ENCODE measurements at places on chromosomes 13 and 19.

DNA sequence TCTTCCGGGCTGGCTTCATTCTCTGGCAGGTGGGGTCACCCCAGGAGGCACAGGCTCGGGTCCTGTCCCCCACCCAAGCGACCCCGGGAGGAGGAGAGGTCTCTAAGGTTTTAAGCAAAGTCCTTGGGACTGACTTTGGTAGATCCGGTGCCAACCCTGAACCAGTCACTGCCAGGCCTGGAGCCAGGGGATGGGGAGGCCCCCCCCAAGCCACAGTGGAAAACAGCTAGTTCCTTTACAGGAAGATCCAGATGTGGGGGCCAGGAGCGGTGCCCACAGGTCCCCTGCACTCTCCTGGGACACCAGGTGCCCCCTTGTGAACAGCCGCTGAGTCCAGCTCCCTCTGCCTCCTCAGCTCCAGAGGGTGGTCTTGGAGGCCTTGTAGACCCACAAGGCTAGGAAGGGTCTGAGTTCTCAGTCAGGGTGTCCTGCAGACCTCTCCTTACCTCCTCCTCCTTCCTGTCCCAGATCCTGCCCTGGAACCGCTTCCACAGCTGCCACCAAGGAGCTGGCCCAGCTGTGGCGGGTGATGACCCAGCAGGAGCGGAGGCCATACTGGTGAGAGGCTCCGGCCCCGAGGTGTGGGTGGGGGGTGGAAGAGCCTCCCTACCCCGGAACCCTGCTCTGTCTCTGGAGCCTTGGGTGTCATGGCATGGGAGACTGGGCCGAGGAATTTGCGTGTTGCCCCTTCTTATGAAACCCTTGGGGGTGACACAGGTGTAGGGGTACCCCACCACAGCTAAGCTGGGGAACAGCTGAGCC is 6.0 kb downstream of the SIX5 start:
- DNase-seq = no peak

GRCh38 chr13:41562083-41562482 is 104.7 kb downstream of the RGCC start:
- DNase-seq = no peak

- DNase-seq = no peak
Observed at GRCh38 chr19:1035998-1036621, 3.8 kb upstream of the ABCA7 start.

- peak; percentile 42 for DNase-seq
Observed at GRCh38 chr13:32881074-32881776, 135.0 kb upstream of the KL start.

DNA sequence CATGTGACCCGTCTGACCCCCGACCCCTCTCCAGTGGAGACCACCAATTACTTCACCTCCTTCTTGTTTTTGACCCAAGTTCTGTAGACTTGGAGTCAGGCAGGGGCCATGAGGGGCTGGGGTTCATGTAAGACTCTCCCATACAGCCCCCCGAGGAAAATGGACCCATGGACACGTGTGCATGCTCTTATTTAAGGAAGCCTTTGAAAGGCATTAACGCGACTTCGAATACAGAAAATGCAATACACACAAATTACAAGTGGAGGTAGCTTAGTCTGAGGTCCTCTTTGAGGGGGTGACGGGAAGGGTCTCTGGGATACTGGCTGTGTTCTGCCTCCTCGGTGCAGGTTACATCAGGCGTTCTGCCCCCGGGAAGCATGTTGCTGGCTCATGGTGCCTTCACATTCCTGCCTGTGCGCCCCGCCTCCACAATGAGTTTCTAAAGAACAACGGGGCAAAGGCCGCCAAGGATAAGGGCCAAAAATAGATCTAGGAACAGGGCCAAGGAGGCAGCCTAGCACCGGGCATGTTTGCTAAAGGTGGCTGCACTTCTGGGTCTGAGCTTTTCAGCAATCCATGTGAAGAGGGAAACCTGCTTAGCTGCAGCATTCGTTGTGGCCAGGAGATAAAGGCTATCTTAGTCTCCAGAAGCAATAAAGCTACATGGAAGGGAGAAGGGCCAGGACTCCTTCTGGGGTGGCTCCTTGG is 54.5 kb downstream of the RAB20 start:
- DNase-seq = no peak

- no peak for DNase-seq
Observed at GRCh38 chr13:90838317-90838960, 509.0 kb upstream of the MIR17HG start.

- DNase-seq = peak; percentile 60
Observed at GRCh38 chr19:13095393-13095784, 7.3 kb downstream of the LYL1 start.
